ENCODE measurements at places on chromosomes 3 and 15.

- H3K36me3 ChIP-seq = no peaks in the 10 kb centered on the region
- no peaks in the 10 kb centered on the region for H3K27me3 ChIP-seq
- DNase-seq = no peak
- H3K4me1 ChIP-seq = no peaks in the 10 kb centered on the region
- no peak overlapping the region for H3K27ac ChIP-seq
- H3K4me3 ChIP-seq = no peak overlapping the region
Measured at GRCh38 chr3:191119415-191120295, 79.4 kb upstream of the OSTN start.

DNA sequence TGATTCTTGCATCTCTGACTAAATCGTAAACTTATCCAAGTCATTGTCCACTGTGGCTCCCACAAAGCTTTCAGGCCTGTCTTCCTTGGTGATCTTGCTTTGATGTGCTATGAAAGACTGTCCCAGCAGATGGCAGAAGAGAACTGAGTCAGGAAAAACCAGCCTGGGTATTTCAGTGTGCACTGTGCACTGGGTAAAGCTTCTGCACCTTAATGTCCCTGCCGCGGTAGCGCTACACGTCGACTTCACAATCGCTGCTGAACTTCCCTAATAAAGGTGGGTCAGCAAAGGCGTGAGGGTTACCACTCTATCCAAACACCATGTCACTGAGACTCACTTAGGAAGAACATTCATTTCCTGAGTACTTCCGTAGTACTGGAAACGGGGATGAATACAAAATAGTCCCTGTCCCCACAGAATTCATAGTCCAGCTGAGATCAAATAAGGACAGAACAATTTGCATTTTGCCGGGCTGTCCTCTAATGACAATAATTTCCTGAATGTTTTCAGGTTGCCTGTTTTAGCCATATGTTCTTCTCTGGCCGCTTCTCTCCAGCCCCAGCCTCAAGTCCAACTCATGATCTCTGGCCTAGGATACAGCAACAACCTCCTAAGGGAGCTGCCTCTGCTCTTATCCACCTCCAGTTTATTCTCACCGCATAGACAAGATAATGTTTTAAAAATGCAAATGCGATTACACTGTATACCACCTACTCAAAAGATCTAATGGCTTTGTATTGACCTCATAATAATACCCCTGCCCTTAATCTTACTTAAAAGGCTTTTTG is 83.6 kb upstream of the AKAP13 start:
- H3K4me1 ChIP-seq = no peaks in the 10 kb centered on the region
- no peaks in the 10 kb centered on the region for H3K36me3 ChIP-seq
- H3K27ac ChIP-seq = no peak overlapping the region
- no peaks in the 10 kb centered on the region for H3K27me3 ChIP-seq
- peak; percentile 53 for DNase-seq
- peak overlapping the region; percentile 27 for H3K4me3 ChIP-seq

DNA sequence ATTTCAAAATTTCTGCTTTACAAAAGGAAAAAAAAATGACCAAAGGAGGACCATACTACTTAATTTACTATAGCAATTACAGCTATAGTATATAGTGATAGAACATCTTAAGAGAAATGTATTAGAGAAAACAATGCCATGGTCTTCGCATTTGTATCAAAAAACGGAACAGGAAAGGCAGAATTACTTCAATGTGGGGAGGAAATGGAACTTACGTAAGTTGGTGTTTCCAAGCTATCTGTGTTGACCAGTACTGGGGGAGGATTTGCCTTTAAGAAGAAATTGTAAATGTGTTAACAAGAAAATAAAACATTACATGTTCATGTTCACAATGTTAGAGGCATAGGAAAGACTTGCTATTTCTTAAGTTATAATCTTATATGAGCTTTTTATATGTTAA is 119.9 kb upstream of the MELTF start:
- no peak for DNase-seq
- H3K4me1 ChIP-seq = no peaks in the 10 kb centered on the region
- H3K27me3 ChIP-seq = no peaks in the 10 kb centered on the region
- no peak overlapping the region for H3K4me3 ChIP-seq

- H3K36me3 ChIP-seq = no peaks in the 10 kb centered on the region
- no peak for DNase-seq
- no peak overlapping the region for H3K4me3 ChIP-seq
- H3K27me3 ChIP-seq = no peaks in the 10 kb centered on the region
- no peak overlapping the region for H3K27ac ChIP-seq
Measured at GRCh38 chr3:59566481-59566975, 516.7 kb upstream of the CFAP20DC start.

- no peaks in the 10 kb centered on the region for H3K36me3 ChIP-seq
- DNase-seq = no peak
- no peak overlapping the region for H3K4me3 ChIP-seq
- H3K4me1 ChIP-seq = peaks cover 16% of the 10 kb centered on the region
- H3K27ac ChIP-seq = no peak overlapping the region
Measured at GRCh38 chr3:16374935-16375245, 109.9 kb downstream of the OXNAD1 start.

Measured in ovary (tissue), 10 donors.